ENCODE measurements at places on chromosomes 3 and 15. TPM values are rescaled to one million over a fixed set of nuclear protein-coding genes. Genes with fewer than 3 reads are reported as not detected.

- no peak for DNase-seq
These were observed 737.9 kb upstream of the BCHE start for GRCh38 chr3:166575161-166575560.

GRCh38 chr15:47333734-47334133 lies 383.6 kb upstream of the SEMA6D start:
- DNase-seq: no peak

DNA sequence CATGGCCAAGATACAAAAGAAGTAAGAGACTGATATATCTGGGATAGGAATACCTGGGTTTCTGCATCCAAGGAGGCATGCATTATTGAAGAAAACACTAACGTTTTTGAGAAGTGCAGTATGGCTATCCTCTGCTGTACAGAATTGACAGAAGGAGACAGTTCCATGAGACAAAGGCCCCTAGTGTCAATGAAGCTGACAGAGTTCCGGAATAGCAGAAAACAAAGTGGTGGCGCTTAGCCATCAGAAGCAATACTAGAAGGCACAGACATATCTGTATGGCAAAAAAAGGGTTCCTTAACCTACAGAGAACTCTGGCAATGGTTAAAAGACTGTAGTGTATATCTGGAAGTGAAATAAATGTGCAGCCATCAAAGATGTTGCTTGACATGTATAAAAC lies 77.8 kb downstream of the VGLL3 start:
- no peak for DNase-seq

GRCh38 chr3:124635169-124635539 lies 95.1 kb upstream of the UMPS start:
- no peak for DNase-seq

- DNase-seq: no peak
These were observed 16.0 kb upstream of the CPEB1 start for GRCh38 chr15:82663186-82663600.

GRCh38 chr3:125662675-125663074 lies 67.4 kb upstream of the OSBPL11 start:
- DNase-seq: no peak

DNA sequence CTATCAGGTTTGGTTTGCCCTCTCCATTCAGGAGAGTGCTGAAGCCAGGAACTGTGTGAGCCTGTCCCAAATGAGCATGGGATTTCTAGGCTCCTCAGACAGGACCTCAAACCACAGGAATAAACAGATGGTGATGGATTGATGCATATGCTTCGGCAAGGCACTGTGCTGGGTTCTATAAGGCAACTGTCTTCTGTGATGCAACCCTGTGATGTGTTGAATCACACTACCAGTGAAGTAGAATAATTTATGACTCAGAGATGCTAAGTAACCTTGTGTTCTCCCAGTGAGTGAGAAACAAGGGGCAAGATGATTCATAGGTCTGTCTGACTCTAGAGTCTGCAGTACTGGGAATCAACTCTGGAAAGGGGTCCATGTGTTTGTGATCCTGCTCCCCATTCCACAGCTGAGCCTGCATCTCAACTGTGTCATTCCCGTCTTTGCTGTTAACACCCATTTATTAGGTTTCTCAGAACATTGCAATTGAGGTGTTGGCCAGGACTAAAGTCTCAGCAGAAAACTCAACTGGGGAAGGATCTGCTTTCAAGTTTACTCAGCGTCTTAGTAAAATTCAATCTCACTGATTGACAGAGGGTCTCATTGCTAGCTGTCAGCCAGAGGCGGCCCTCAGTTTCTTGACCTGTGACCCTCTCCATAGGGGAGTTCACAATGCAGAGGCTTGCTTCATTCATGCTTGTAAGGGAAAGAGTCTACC lies 510.1 kb upstream of the CFAP20DC start:
- no peak for DNase-seq

DNA sequence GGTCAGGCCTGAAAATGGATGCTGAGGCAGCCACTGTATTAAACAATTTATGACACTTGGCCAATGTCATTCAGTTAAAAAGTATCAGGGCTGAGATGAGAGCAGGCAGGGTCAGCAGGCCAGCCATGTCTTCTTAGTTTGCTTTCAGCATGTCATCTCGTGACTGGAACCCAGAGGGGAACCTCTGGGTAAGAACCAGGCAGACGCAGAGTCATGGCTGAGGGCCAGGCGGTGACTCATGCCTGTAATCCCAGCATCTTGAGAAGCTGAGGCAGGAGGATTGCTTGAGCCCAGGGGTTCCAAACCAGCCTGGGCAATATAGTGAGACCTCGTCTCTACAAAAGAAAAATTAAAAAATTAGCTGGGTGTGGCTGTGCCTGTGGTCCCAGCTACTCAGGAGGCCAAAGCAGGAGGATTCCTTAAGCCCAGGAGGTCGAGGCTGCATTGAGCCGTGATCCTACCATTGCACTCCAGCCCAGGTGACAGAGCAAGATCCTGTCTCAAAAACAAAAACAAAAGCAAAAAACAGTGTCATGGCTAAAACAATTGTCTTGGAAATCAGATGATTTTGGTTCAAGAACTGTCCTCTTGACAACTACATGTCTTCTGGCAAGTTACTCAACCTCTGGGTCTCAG lies 11.7 kb downstream of the BCL2L10 start:
- DNase-seq: no peak

- DNase-seq: no peak
These were observed 88.7 kb upstream of the EPHB3 start for GRCh38 chr3:184472723-184473428.

DNA sequence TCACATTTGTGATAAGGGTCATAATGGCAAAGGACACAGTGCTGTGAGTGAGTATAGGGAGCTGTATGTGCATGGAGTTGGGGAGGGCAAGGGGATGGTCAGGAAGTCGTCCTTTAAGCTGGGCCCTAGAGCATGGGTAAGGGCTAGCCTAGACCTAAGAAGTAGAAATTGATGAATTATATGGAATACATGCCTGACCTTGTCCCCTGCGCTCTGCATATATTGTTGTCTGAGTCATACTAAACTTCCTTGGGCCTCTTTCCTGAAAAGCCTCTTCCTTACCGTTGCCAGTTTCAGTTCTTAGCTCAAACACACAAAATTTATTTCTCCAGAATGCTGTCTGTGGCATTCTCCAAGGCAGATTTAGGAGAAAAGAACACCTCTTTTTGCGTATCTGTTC lies 4.6 kb downstream of the SNRK start:
- DNase-seq: no peak

DNA sequence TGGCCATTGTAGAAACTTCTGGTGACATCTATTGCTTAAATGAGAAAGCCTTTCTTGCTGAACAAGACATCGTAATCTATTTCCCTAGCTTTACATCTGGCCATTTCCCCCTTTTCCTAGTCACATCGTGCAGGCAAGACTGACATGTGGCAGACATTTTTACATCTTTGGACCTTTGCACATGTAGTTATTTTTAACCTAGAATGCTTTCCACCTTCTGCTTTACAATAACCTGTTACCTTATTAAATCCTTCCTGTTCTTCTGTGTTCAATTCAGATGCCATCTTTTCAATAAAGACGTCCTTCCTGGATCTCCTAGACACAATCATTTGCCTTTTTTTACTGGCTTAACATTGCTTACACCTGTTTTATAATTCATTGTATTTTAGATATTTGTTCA lies 343.3 kb downstream of the DIPK2A start:
- DNase-seq: no peak

DNA sequence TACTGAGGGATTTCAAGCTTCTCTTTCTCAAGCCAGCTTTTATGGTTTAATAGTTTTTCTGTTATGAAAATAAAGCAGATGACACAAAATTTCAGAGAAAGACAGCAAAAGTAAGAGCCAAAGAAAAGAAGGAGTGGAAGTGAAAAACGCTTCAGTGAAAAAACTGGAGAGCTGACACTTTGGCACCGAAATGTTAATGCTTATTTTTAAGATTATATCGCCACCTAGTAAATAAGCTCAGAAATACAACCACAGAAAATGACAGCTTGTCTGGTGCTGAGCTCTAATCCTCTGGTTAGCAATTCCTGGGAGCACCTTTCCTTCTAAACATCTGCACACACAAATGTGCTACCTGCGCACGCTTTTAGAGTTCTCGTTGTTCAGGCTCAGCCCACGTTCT lies 101.6 kb downstream of the ZPLD1 start:
- peak; percentile 56 for DNase-seq

DNA sequence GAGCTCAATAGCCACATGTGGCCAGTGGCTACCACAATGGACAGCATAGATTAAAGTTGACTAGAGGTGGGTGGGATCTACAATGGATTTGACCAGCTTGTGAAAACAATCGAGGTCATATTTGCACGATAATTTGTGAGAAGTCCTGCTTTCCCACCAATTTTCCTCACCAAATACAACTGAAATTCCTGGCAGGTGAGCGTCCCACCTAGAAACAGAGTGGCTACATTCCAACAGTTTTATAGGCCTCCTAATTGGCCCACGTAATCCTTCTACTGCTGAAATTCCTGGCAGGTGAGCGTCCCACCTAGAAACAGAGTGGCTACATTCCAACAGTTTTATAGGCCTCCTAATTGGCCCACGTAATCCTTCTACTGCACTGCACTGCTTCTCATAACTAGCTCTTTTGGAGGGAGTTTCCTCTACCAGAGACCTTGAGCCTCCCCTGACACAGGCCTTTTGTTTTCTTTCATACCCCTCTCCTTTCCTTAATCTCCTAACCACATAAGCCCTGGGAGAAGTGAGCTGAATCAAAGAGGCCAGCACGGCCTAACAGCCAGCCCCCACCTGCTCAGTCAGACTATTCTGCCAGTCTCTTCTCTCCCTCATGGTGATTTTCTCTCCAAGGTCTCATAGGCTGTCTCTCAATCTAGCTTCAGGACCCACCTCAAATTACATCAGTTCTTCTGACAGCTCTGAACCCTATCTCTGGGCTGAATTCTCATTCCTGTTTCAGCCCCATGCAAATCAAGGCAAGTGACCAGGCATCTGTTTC lies 80.2 kb downstream of the BFSP2 start:
- no peak for DNase-seq

- DNase-seq: no peak
These were observed 7.9 kb downstream of the LYZL4 start for GRCh38 chr3:42402394-42403096.

DNA sequence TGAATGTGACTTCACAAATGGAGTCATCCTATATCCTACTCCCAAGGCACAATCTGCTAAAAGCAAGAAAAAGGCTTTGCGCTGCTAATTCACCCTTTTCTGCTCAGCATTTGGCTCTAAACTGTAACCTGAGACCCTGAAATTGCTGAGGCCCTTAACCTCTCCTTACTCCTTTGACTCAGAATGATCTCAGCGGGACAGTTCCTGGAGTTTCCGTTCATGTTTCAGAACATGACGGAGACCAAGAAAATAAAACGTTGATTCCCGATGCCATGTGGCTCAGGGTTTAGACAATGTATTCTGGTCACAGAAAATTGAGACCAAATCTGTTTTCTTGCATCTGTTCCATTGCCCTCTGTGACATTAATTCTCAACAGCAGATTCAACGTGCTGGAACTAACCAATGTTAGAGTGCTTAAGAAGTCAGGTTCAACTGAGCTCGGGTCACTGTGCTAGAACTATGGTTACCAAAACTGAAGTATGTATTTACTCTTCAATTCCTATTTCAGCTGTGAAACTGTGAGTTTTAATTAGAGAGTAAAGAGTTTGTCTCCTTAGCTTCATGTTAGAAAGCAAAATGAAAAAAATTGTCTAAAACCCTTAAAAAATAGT lies 45.4 kb upstream of the TMC3 start:
- no peak for DNase-seq

The SENP2 gene
- 38.5 TPM for total RNA-seq

The MINAR1 gene
- 2.6 TPM for total RNA-seq

The FGD5 gene
- total RNA-seq: 14.9 TPM

The UBAP1L gene
- 2.2 TPM for total RNA-seq
